ENCODE measurements at places on chromosomes 7 and 10. TPM values are rescaled to one million over a fixed set of nuclear protein-coding genes. Genes with fewer than 3 reads are reported as not detected.

DNA sequence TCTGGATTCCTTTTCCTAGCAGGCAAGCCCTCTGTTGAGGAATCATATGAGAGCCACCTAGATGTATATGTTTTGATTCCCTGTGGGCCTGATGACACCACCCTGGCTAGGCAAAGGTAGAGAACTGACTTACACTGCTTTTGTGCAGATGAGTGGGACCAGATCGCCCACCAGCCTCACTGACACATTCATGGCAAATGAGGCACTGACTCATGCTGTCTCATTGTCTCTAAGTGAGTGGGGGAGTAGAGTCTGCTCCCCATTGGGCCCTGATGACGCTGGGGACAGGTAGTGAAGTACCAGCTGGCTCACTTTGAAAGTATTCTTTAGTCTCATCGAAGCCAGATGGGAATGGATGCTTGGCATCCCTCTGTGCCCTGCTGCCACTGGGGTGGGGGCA, 326.3 kb downstream of the ABCA13 start:
- DNase-seq = no peak

GRCh38 chr7:151503902-151504714, 15.6 kb downstream of the RHEB start:
- DNase-seq = no peak

DNA sequence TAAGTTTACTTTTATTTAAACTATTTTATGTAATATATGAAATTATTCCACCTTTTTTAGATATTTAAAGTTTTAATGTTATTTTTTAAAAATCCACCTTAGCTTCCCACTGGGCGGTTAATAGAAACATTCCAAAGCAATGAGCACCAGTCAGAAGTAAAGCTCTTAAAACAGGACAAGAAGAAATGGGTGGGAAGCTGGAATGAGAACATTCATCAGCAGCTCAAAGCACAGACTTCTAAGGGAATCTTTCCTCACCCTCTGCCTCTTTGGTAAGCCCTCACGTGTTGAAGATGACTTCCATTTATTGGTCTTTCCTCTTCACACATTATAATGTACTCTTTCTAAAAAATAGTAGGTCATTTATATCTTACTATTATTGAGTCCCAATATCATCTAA, 3.1 kb downstream of the AGMO start:
- DNase-seq = no peak

PLEKHA1 gene
- total RNA-seq = 38.2 TPM

DNA sequence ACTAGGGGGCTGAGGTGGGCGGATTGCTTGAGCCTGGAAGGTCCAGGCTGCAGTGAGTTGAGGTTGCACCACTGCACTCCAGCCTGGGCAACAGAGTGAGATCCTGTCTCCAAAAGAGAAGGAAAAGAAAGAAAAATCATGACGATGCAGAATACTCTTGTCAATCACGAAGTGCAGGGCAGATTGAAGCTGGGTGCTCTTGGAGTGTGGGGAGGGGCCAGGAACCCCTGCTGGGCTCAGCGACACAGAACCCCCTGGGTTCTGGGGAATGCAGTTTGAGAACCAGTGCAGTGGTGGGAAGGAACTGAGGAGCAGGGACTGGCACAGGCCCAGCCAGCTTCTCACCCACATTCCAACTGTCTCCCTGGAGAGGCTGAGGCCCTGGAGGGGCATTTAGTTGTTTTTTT, 10.8 kb upstream of the INTS1 start:
- no peak for DNase-seq

FRG2B gene
- total RNA-seq = 0.13 TPM

DNA sequence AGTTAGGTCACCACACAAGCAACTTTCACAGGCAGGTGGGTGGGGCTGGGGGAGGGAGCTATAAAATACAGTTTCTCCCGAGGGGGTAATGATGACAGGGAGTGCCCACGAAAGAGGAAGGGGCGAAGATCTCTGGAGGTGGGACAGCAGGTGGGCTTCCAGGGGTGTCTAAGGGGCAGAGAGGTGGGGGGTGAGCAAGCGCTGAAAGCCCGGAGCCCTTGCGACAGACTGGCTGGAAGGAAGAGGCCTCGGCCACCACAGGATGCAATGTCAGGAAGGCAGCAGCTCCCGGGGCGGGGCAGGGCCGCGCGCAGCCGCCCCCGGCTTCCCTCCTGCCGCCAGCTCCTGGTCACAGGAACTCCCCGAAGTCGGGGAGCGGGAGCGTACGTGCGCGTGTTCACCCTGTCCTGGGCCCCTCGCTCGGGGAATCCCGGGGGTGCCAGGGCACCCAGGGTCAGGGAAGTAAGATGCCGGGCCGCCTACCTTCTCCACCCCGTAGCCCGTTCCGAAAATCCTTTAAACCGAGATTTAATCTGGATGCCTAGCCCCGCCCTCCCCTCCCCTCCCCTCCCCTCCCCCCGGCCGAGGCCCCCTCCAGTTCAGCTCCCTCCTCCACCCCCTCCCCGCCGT, 105.2 kb upstream of the PPIF start:
- peak; percentile 73 for DNase-seq

DNA sequence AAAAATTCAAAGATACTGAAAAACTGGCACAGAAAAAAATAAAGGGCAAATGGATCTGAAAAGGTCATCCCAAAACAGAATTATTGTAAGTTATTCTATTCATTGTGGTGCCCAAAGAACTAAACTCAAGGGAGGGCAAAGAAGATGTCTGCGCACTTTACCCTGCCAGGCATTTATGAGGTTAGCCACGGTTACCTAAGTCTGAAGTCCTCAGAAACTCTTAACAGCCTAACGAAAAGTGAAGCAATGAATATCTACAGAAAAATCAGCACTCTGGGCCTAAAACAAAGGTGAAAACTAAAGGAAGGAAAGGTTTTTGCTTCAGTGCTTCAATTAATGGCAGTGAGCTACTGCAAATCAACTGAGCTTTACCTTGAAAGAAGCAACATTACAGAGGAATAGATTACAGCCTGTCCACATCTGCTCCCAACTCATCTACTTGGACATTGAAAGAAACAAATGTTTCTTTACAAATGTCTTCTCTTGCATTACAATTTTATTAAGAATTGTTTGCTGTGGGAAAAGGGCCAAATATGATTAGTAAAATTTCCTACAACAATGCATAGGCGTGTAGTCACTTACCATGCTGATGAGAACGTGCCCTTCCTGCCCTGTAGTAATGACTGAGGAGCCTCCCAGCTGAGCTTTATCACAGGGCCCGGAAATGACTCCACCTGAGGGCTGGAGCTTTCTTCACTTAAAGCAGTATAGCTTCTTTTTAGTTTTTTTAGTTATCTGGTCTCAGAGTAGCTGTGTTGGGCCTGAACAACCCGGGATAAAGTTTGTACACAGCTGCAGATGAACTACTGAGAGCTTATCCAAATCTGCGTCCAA, at the start of gene TUBAL3:
Gene TUBAL3, minus strand, starts transcription at position 621 of the 834 bp plus-strand sequence. Its CDS starts 36 bp downstream, at position 585.
- DNase-seq = no peak

GRCh38 chr10:123552760-123553554, 113.2 kb upstream of the GPR26 start:
- DNase-seq = no peak

DENND11 gene
- 77.0 TPM for total RNA-seq

DNA sequence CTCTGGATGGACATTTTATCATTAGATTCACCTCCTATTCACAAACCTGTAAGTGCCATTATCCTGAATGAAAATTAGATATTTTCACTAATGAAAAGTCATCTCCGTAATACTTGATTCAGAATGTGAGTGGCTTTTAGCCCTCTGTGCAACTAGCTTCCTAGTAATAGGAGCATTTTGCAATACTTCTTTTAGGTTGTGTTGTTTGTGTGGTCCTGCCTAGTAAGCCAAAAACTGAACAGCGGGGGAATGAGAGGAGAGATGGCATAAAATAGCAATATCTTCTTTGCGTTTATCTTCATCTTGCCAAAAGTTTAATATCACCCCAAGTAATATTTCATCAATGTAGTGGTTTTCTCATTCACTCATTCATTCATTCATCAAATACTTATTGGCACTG, 507.5 kb upstream of the CELF2 start:
- no peak for DNase-seq

PNLIP gene
- total RNA-seq = not detected

WASHC2A gene
- 79.3 TPM for total RNA-seq

DNA sequence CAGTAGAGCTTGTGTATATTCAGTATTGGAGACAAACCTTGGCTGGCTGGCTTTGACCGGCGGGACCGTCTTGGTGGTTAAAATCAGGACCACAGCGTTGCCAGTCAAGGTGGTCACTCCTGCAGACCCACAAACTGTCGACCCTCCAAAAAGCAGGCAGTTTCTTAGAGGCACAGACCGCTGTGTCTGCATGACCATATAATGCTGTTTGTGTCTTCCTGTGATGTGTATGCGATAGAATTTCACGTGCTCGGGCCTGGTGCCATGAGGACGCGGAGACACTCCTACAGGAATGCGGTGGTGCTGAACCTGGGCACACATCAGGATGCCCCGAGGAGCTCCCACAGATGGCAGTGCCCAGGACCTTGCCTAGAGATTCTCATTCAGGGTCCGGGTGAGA, 34.8 kb downstream of the BNIP3 start:
- DNase-seq = no peak

DNA sequence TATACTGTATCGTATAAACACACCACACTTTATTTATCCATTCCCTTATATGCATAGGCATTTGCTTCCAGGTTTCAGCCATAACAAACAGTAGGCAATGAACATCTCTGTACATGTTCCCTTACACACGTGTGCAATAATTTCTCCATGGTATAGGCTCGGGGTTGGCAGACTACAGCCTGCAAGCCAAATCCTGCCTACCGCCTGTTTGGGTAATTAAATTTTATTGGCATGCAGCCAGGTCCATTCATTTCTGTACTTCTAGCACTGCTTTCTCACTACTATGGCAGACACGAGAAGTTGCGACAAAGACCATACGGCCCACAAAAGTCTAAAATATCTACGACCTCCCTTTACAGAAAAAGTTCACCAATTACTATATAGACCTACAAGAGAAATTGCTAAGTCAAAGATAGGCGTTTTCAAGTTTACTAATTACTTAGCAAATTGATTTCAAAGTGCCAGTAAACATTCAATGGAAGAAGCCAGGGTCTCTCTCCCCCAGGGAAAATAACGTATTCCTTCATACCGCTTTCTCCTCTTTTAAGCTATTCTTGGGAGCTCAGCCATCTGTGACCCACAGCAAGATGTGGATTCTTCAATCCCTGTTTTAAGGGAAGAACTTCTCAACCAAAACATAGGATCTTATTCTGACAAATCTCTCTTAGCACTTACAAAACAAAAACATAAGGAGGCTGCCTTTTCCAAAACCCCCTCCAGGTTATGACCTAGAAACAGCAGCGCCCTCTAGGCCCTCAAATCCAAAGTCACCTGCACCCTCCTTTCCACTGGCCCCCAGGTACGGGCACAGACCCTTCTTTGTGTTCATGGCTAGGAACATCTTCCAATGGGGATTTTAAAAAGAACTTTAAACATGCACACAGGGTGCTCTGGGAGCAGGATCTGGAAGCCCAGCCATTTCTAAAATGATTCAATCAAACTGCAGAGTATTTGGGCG, 100.5 kb downstream of the FGFR2 start:
- no peak for DNase-seq

DNA sequence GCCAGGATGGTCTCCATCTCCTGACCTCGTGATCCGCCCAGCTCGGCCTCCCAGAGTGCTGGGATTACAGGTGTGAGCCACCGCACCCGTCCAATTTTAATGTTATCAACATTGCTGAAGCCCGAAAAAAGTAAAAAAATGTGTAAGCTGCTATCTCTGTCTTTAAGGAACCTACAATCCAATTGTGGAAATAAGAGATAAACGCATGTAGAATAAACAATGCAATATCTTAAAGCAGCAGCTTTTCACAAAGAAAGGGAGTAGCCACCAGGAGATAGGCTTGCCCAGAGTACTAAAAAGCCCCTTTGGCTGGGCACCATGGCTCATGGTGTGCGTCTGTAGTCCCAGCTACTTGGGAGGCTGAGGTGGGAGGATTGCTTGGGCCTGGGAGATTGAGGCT, 282.9 kb upstream of the LYZL1 start:
- DNase-seq = no peak

FXYD4 gene
- not detected for total RNA-seq

- DNase-seq = no peak
Observed at GRCh38 chr7:19161671-19162070, 16.4 kb upstream of the FERD3L start.

FIS1 gene
- total RNA-seq = 150 TPM

- DNase-seq = no peak
Observed at GRCh38 chr7:103630318-103630717, 184.3 kb upstream of the SLC26A5 start.

GRCh38 chr10:128069351-128070051, 56.7 kb downstream of the MKI67 start:
- peak; percentile 79 for DNase-seq

- DNase-seq = no peak
Observed at GRCh38 chr7:98293746-98294145, 12.3 kb downstream of the BRI3 start.

TEX36 gene
- not detected for total RNA-seq

DNA sequence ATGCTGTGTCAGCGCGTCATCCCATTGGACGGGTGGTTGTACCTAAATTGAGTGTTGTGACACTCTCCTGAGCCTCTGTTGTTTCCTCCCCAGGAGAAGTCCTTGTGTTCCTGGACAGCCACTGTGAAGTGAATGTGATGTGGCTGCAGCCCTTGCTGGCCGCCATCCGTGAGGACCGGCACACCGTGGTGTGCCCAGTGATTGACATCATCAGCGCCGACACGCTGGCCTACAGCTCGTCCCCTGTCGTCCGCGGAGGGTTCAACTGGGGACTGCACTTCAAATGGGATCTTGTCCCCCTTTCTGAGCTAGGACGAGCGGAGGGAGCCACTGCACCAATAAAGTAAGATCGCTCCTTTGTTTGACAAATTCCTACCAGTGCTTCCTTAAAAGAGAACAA, 82.5 kb downstream of the GALNT11 start:
- DNase-seq = no peak

GRCh38 chr10:71747551-71748523, 25.5 kb downstream of the VSIR start:
- peak; percentile 24 for DNase-seq

TRUB1 gene
- total RNA-seq = 15.4 TPM

DNA sequence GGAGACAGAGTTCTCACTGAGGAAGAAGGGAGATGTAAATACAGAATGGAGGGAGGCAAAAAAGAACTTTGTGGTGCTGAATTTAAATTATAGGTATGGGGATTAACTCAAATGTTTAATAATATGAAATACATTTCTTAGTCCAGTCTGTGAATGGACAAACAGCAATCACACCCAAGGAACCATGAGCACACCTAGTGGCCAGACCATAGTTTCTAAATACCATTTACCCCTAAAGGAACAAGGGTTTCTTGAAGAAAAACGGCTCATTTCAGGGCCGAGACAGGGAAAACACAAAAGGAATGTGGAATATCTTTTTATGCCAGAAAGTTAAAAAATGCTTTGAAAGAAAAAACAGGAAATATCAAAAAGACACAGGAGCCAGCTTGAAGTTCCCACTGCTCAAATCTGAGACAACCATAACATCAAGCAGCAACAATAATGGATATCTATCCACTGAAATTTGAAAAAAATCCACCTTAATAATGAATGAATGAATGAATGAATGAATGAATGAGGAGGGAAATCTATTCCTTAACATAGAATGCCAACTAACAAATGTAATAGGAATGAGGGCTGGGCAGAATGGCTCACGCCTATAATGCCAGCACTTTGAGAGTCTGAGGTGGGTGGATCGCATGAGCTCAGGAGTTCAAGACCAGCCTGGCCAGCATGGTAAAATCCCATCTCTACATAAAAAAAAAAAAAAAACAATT, 8.6 kb downstream of the IPMK start:
- DNase-seq = no peak

SEMA3A gene
- total RNA-seq = 8.5 TPM

Data from endothelial cell (in vitro differentiated cells).